Stimulated activated CD4-positive, alpha-beta T cell treated with anti-CD3 and anti-CD28 coated beads, TNF-alpha, amount 100 ng/mL, for 24 hours (primary cell): ENCODE measurements at places on chromosomes 3 and 15.
A peak's percentile ranks its signal among the peaks of the same experiment; 100 is the strongest.

- DNase-seq: peak; percentile 92
These were observed at the start of gene UNC45A for GRCh38 chr15:90934949-90935751. Gene UNC45A (plus strand): TSS chr15:90935285. CDS start chr15:90935325, 40 bp downstream.

GRCh38 chr15:67066959-67067853 is 1.8 kb downstream of the SMAD3 start:
- DNase-seq: no peak

DNA sequence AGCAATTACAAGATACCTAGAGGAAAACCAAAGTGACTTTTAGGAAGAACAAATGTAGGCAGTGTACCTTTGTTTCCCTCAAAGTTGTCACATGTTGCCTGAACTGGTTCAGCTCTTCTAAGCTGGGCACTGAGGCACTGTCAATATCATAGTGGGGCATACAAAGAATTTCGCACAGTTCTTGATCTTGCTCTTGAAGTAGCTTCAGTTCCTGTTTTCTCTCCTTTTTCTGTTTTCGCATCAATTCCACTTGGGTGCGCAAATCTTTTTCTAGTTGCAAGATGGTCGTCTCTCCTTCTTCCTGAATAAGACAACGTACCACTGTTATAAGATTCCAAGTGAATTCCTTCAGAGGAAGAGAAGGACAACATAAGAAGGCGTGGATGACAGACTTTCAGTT is 12.7 kb downstream of the PRC1 start:
- no peak for DNase-seq

- DNase-seq: no peak
These were observed 339.1 kb downstream of the FHIT start for GRCh38 chr3:60912142-60912541.

DNA sequence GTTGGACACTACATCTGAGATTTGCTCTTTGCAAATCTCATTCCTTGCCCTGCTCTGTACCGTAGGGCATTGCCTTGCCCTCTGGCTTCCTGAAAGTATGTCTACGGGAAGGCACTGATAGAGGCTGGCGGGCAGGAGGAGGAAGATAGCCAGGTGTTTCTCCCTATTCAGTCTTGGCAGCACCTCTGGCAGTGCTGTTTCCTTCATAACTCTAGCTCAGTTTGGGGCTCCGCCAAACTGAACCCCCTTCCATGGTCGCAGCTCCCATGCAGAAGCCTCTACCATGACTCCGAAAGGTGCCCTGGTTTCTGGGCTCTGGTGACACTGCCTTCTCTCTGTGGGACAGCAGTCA is 122.3 kb upstream of the PRR20G start:
- DNase-seq: no peak

GRCh38 chr3:51139616-51140015 is 245.5 kb upstream of the MANF start:
- DNase-seq: no peak

DNA sequence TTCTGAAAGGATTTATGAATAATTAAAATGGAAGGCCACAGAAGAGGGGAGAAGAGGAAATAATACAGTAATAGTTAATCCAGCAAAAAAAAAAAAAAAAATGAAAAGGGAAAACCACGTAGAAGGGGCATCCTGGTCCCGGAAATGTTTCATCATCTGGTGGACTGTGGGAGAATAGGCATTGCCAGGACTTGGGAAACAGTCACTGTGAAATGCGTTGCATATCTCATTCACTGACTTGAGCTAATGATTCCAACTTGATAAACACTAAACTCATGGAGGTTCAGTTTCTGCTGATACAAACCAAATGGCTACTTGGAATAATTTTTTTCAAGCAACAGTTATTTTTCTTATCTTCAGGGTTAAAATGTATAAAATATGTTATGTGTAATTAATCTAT is 3.2 kb downstream of the XCR1 start:
- DNase-seq: no peak
